D721Med (cell line): ENCODE measurements at places on chromosomes 3 and 15.

- DNase-seq = no peak
Measured at GRCh38 chr3:112372396-112372795, 39.4 kb downstream of the CD200 start.

- DNase-seq = no peak
Measured at GRCh38 chr15:67955252-67955651, 98.9 kb upstream of the PIAS1 start.

DNA sequence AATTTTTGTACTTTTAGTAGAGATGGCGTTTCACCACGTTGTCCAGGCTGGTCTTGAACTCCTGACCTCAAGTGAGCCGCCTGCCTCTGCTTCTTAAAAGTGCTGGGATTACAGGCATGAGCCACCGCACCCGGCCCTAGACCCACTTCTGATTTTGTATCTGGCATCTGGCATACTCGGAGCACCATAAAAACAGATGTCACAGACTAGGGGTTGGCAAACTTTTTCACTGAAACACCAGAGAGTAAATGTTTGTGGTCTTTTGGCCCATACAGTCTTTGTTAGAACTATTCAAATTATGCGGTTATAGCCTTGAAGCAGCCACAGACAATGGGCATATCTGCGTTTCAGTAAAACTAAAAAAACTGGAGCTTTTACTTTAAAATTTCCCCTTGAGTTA lies 110.7 kb downstream of the TJP1 start:
- no peak for DNase-seq

GRCh38 chr3:25495726-25496253 lies 67.7 kb downstream of the RARB start:
- no peak for DNase-seq

- DNase-seq = no peak
Measured at GRCh38 chr3:64623125-64623524, 64.7 kb downstream of the ADAMTS9 start.

DNA sequence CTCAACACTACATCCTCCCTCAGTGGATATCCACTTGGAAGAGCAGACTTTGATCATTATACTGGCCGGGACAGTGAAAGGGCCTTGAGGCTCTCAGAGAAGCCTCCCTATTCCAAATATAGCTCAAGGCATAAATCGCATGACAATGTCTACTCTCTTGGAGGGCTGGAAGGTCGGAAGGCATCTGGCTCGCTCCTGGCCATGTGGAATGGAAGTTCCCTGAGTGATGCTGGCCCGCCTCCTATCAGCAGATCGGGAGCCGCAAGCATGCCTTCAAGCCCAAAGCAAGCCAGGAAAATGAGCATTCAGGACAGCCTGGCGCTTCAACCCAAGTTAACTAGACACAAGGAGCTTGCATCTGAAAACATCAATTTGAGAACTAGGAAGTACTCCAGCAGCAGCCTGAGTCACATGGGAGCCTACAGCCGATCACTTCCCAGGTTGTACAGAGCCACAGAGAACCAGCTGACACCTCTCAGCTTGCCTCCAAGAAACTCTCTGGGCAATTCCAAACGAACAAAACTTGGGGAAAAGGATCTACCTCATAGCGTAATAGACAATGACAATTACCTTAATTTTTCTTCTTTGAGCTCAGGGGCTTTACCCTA lies 25.4 kb downstream of the PHLDB2 start:
- no peak for DNase-seq

- no peak for DNase-seq
Measured at GRCh38 chr3:102226463-102226862, 208.4 kb upstream of the ZPLD1 start.

GRCh38 chr3:121567649-121568048 lies at the start of gene ARGFX:
Gene ARGFX (plus strand): TSS chr3:121567949. CDS start chr3:121570714, 2,765 bp downstream.
- no peak for DNase-seq

- no peak for DNase-seq
Measured at GRCh38 chr3:129424185-129424841, 4.1 kb downstream of the EFCAB12 start.

DNA sequence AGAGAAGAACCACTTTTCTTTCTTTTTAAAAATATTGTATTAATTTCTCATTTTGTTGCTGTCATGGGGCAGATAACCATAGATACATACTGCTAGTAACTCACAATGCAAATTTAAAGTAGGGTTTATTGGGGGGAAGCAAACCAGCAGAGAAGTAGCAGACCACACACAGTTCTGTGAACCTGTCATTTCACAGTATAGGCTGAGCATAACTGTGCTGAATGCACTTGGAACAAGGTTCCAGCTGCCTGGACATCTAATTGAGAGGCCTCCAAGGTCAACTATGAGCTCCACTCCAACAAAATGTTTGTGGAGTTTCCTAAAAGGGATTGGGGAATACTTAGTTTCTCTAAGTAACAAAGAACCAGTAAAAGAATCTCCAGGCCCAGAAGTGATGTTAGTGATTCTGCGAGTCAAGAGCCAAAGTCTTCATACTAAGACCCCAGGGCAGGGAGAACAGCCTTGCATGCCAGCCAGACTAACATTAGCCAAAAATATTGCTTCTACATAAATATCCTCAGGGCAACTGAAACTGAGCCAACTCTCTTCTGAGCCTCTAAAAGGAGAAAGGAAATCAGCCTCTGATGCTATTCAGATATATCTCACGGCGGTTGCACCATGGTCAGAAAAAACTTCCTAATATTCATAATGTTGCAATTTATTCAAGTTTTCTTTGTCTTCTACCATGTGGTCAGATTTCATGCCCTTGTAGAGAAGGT lies 856.4 kb upstream of the ALCAM start:
- no peak for DNase-seq

DNA sequence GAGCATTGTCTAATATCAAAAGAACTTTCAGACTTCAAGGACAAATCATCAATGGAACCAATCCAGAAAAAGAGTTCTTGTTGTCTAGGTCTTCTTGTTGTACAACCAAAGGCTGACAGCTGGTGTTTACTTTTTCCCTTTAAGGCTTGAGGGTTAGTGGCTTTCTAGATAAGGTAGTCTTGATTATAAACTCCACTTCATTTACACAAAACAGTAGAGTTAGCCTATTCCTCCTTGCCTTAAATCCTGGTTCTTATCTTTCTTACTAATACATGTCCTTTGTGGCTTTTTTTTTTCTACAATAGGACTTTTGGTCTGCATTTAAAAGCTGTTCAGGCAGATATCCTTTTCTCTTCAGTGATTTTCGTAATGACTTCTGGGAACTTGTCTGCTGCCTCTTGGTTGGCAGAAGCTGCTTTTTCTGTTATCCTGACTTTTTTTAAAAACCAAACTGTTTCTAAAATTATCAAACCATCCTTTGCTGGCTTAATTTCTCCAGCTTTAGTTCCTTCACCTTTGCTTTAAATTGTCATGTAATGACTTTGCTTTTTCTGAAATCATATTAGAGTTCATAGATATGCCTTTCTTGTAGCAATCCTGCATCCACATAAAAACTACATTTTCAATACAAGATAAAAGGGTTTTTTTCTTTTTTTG lies 44.8 kb downstream of the STRIT1 start:
- no peak for DNase-seq

DNA sequence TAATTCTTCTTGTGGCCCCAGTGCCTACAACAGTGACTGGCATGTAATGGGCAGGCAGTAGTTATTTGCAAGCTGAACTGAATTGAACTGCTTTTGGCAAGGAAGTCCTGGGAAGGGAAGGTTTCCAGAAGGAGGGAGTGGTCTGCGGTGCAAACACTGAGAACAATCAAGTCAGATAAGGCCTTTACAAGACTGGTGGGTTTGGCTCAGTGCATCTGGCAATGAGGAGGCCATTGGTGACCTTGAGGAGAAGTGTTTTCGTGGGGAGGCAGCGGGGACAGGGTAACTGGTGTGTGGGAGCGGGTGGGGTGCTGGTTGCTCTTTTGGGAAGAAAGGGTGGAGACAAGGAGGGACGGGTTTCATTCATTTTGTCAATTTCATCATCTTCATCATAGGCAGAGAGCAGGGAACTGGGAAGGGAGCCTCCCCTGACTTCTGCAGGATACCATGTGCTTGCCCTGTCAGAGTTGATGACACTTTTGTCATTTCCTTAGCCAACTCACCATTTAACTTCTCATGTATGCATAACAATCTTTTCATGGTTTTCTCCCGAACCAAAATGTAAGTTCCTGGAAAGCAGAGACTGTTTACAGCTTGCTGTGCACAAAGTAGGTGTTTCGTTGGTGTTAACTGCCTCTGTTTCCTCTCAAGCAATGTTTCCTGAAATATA lies 8.4 kb upstream of the EHD4 start:
- no peak for DNase-seq

GRCh38 chr3:21330293-21330692 lies 420.7 kb downstream of the ZNF385D start:
- no peak for DNase-seq

GRCh38 chr15:85600001-85600400 lies 194.7 kb downstream of the KLHL25 start:
- DNase-seq = no peak

GRCh38 chr15:57505949-57506391 lies 85.7 kb upstream of the MYZAP start:
- DNase-seq = no peak

DNA sequence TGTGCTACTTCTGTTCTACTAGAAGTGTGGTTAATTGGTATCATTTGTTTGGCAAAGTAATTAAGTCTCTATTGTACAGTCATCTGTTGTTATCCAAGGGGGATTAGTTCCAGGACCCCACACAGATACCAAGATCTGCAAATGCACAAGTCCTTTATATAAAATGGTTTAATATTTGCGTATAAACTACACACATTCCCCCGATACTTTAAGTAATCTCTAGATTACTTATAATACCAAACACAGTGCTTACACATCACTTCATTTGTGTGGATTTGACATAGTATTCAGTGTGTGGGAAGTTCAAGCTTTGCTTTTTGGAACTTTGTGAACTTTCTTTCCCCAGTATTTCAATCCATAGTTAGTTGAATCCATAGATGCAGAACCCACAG lies 50.5 kb upstream of the ABI3BP start:
- DNase-seq = no peak

DNA sequence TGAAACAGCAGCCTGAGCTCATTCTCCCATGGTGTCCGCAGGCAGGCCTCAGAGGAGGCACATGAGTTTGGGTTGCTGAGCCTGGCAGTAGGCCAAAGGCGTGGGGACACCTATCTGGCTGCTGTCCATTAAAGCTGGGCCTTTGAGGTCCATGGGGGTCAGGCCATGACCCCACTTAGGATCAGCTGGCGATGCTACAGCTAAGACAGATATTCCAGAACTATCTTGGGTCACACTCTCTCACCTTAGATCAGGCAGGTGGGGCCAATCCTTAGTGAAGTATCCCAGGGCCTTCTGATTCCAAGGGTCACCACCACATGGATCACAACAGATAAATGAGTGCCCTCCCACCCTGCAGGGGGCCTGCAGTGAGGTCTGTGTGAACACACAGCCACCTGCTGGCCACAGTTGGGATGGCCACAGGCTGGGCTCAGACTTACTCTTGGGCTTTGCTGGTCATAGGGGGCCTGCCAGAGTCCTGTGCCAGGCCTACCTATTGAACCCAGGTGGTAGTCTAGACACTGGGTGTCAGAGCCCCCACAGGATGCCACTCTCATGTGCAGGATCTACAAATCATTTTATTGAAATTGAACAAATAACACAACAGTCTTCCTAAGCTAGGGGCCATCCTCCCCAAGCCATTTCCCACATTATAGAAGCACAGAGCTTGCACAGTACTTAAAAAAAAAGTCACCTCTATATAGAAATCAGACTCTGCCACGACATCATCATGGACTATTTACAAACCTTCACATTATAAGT lies 2.0 kb upstream of the HYAL2 start:
- peak; percentile 77 for DNase-seq

DNA sequence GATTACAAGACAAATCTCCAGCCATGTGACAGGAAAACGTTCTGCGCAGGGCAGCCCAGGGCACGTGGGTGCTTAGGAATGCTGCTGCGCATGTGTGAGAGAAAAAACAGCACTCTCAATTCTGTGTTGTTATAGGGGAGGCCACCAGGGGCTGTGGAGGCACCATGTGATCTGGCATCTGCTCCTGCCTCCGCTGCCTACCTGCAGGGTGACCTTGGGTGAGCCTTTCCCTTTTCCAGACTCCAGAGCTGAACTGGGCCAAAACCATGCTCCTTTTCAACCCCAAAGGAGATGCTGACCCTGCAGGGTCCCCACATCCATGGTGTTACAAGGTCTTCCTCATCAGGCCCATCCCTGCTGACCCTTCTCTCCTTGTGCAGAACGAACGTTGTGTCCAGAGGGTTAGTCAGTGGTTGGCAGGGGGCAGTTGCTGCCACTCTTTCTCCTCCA lies 81.5 kb upstream of the RASGRF1 start:
- no peak for DNase-seq

- DNase-seq = no peak
Measured at GRCh38 chr3:61060411-61060861, 190.8 kb downstream of the FHIT start.

GRCh38 chr15:83164111-83164770 lies 43.4 kb downstream of the HDGFL3 start:
- no peak for DNase-seq

DNA sequence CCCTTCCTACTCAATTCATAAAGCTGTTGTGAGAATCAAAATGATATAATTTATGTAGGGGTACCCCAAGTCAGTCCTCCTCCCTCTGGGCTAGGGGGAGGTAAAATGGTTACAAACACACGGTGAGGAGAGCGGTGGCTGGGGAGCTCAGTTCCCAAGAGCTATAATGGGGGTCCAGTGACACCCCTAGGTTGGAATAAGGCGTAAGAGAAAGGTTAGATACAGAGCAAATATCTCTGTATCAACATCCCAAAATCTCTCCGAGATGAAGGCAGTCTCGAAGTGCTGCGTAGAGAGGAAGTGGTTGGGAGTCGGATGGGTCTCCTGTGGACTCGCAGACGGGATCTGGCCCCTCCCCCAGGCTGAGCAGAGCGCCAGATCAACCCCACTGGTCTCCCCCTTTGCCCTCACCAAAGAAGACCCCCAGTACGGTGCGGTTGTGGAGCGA lies 1.8 kb downstream of the DUOX2 start:
- no peak for DNase-seq

GRCh38 chr15:31308185-31308639 lies 18.4 kb upstream of the KLF13 start:
- DNase-seq = no peak

DNA sequence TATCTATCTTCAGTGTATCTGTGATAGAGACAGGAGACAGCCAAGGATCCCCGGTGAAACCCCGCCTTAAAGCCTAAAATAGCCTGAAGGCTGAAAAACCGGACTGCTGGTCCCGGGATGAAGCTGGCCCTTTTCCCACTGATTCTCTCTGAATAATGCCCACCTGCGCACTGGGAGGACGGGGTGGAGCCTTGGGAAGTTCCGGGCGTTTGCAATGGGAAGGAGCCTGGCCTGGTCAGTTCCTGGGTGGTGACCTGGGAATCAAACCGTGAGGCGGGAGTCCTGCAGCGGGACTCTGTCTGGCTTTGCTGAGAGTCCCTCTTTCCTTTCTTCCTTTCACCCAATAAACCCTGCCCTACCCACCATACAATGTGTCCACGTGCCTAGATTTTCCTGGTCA lies 157.9 kb downstream of the C3orf38 start:
- DNase-seq = no peak
